ENCODE measurements at places on chromosomes 5 and 9. TPM values are rescaled to one million over a fixed set of nuclear protein-coding genes. Genes with fewer than 3 reads are reported as not detected.

The MOB3B gene
- 8.6 TPM for total RNA-seq

The PCDHB5 gene
- 0.15 TPM for total RNA-seq

The FGF18 gene
- total RNA-seq: 0.15 TPM

The PAPPA gene
- 0.31 TPM for total RNA-seq

The LCN2 gene
- total RNA-seq: not detected

The TMEM203 gene
- 43.6 TPM for total RNA-seq
